ENCODE measurements at places on chromosomes 2 and 18. TPM values are rescaled to one million over a fixed set of nuclear protein-coding genes. Genes with fewer than 3 reads are reported as not detected.

ELOA2 gene
- not detected for polyA plus RNA-seq

PPP1R1C gene
- not detected for polyA plus RNA-seq

FBXO15 gene
- 0.08 TPM for polyA plus RNA-seq

STPG4 gene
- not detected for polyA plus RNA-seq

ARHGEF33 gene
- polyA plus RNA-seq = not detected

MBOAT2 gene
- polyA plus RNA-seq = 27.6 TPM

NAT8 gene
- not detected for polyA plus RNA-seq

EN1 gene
- polyA plus RNA-seq = 0.46 TPM

GALNT14 gene
- polyA plus RNA-seq = not detected

NYAP2 gene
- 0.08 TPM for polyA plus RNA-seq

CCDC150 gene
- 19.1 TPM for polyA plus RNA-seq

MYCN gene
- polyA plus RNA-seq = not detected

TCF7L1 gene
- 0.03 TPM for polyA plus RNA-seq

MLPH gene
- not detected for polyA plus RNA-seq

LYPD1 gene
- polyA plus RNA-seq = not detected

LBX2 gene
- 4.2 TPM for polyA plus RNA-seq

L3MBTL4 gene
- not detected for polyA plus RNA-seq

GPR45 gene
- polyA plus RNA-seq = not detected

RAB6C gene
- not detected for polyA plus RNA-seq

SKA1 gene
- 41.9 TPM for polyA plus RNA-seq

STK17B gene
- polyA plus RNA-seq = 4.5 TPM

GMCL1 gene
- 15.4 TPM for polyA plus RNA-seq

DYSF gene
- 0.23 TPM for polyA plus RNA-seq

GREB1 gene
- polyA plus RNA-seq = 0.58 TPM

MYOM1 gene
- polyA plus RNA-seq = 0.32 TPM

SPRED2 gene
- polyA plus RNA-seq = 17.9 TPM

ESPNL gene
- not detected for polyA plus RNA-seq

ABCB11 gene
- 0.08 TPM for polyA plus RNA-seq

CMPK2 gene
- 4.5 TPM for polyA plus RNA-seq

FNDC4 gene
- polyA plus RNA-seq = 2.9 TPM

ANKRD23 gene
- 5.8 TPM for polyA plus RNA-seq

TMEM247 gene
- polyA plus RNA-seq = 6.8 TPM

LCT gene
- 0.03 TPM for polyA plus RNA-seq

ACMSD gene
- polyA plus RNA-seq = not detected

TLX2 gene
- polyA plus RNA-seq = not detected

ATAD2B gene
- polyA plus RNA-seq = 6.4 TPM

SNORC gene
- polyA plus RNA-seq = 2.5 TPM

ADRA2B gene
- polyA plus RNA-seq = not detected

MOGAT1 gene
- not detected for polyA plus RNA-seq

IKZF2 gene
- 0.04 TPM for polyA plus RNA-seq

CACNB4 gene
- polyA plus RNA-seq = 0.01 TPM

FAM110C gene
- not detected for polyA plus RNA-seq

IL36A gene
- polyA plus RNA-seq = not detected

C18orf54 gene
- polyA plus RNA-seq = 3.0 TPM

PLGLB2 gene
- not detected for polyA plus RNA-seq

TCF23 gene
- polyA plus RNA-seq = not detected

LOXHD1 gene
- not detected for polyA plus RNA-seq

REG3G gene
- not detected for polyA plus RNA-seq

RSAD2 gene
- polyA plus RNA-seq = 0.11 TPM

C2orf66 gene
- not detected for polyA plus RNA-seq

COL5A2 gene
- 0.03 TPM for polyA plus RNA-seq

CNGA3 gene
- polyA plus RNA-seq = not detected

PCARE gene
- not detected for polyA plus RNA-seq

CAPN13 gene
- polyA plus RNA-seq = not detected

CYP26B1 gene
- polyA plus RNA-seq = not detected

TXNDC2 gene
- 2.5 TPM for polyA plus RNA-seq

AQP12A gene
- not detected for polyA plus RNA-seq

FBXO36 gene
- polyA plus RNA-seq = 0.22 TPM

TMEM163 gene
- not detected for polyA plus RNA-seq

UGT1A3 gene
- not detected for polyA plus RNA-seq
